ENCODE measurements at places on chromosomes 6 and 20.
A peak's percentile ranks its signal among the peaks of the same experiment; 100 is the strongest.

- DNase-seq: no peak
Observed at GRCh38 chr6:168908887-168909286, 344.8 kb downstream of the THBS2 start.

GRCh38 chr20:5991623-5992441 lies 41.4 kb downstream of the MCM8 start:
- DNase-seq: no peak

DNA sequence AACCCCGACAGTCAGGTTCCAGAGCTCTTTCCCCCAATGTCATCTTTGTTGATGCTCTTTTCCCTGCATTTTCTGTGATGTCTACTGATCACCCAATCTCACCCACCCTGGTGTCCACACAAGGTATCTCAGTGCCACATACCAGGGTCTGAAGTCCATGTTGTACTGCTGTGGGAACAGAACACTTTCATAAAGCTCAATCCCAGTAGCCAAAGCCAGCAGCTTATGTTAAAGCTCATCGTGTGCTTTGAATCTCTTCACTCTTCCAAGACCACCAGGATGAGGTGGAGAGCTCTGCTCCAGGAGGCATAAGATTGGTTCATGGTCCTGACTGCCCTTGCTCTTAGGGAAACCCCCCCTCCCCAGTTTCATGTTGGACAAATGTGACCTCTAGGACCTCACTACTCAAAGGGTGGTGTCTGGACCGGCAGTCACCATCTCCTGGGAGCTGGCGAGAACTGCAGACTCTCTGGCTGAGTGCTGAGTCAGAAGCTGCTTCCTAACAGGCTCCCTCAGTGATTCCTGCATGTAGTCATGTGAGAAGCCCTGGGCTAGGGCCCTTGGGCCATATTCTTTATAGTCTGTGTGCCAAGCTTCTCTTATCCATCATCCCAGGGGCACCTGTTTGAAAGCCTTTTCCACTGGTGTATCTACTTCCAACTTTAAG lies 13.4 kb upstream of the CPNE5 start:
- no peak for DNase-seq

- DNase-seq: no peak
Observed at GRCh38 chr6:88359530-88360202, 193.5 kb upstream of the CNR1 start.

GRCh38 chr20:34016736-34017135 lies 23.0 kb downstream of the RALY start:
- no peak for DNase-seq

- DNase-seq: no peak
Observed at GRCh38 chr6:143750877-143751276, 73.1 kb downstream of the PHACTR2 start.

DNA sequence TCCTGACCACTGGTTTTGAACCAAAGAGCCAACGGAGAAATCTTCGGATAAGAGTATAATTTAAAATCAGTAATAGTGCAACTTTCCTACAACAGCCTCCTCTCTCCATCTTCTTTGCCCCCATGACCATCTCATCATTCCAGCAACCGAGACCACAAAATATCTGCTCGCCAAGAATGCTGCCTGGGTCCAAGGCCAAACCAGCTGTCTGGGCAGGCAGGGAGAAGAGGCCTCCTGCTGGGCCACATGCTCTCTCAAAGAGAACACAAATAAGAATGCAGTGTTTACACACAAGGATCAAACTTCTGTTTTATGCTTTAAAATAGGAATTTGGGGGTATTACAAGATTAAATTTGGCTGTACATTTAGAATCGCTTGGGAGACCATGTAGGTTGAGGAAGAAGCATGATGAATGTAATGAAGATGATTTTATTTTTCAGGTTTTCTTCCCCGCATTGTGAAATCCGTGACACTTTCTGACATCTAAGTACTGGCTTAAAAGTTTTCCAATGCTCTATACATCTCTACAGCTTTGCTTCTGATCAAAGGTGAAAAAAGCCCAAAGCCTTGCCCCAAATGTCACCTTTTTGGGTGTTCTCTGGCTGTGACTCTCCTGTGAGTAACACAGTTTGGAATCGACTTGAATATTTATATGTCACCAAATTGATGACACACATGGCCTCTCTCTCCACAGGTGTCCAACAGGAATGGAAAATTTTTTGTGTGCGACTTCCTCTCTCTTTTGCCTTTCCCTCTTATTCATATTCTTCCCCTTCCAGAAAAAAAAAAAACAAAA lies 79.4 kb upstream of the PROKR2 start:
- DNase-seq: no peak

DNA sequence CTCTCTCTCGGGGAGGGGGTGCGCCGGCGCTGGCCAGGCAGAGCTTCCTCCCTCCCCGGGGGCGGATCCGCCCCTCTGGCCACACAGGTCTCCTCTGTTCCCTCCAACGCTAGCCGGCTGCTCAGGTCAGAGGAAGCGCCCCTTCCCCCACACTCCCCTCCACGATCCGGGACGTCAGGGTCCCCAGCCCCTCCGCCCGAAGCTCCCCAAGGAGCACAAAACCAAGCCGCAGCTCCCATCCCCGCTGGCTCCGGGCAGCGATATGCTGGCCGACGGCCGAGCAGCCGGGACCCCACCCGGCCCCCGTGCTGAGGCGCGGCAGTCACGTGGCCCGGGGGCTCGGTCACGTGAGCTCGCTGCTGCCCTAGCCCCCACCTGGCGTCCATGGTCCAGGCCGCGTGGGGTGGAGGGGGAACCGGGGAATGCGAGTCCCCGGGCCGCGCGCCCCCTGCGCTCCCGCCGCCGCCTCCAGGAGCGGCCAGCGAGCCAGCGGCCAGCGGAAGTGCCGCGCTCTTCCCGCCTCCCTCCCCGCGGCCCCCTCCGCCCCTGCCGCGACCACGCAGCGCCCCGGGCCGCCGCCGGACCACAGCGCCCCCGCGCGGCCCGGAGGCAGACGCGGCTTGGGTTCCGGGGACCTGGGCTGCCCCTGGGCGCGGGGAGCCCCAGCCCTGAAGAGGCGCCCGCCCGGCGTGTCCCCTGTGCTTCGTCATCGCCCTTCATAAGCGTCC lies at the start of gene SLC35B2:
Gene SLC35B2 (minus strand): TSS at position 504 of the 728 bp plus-strand sequence. CDS start 118 bp downstream, at position 386.
- DNase-seq: peak; percentile 90

DNA sequence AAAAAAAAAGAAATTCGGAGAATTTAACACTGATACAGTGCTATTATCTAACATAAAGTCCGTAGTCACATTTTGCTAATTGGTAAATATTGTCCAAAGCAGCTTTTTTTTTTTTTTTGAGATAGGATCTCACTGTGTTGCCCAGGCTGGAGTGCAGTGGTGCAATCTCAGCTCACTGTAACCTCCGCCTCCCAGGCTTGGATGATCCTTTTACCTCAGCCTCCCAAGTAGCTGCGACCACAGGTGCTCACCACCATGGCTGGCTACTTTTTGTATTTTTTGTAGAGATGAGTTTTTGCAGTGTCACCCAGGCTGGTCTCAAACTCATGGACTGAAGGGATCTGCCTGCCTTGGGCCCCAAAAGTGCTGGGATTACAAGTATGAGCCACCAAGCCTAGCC lies 15.9 kb downstream of the MTO1 start:
- no peak for DNase-seq

- DNase-seq: peak; percentile 32
Observed at GRCh38 chr6:89433252-89434149, 549 bp downstream of the ANKRD6 start.

- no peak for DNase-seq
Observed at GRCh38 chr6:122712093-122712447, 67.4 kb upstream of the FABP7 start.

DNA sequence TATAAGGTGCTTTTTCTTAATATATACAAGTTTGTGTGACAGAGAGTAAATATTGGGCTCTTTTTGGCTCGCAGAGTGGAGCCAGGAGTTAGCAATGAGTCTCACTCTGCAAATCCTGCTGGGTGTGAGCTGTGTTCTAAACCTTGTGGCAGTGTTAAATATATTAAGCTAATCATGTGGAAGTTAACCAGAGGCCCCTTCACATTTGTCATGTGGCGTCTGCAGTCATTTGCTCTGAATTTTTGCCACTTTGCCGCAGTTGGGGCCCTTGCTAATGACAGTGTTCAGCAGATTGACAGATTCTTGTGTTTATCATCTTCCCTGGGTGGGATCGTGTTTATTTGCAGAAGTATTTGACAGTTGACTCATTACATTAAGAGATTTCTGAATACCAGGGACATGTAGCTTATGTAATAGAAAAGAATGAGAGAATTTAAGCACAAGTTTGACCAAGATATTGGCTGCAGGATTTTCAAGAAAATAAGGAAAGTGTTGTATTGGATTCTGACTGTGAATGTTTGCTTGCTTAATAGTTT lies 37.9 kb downstream of the SPATA2 start:
- DNase-seq: no peak

DNA sequence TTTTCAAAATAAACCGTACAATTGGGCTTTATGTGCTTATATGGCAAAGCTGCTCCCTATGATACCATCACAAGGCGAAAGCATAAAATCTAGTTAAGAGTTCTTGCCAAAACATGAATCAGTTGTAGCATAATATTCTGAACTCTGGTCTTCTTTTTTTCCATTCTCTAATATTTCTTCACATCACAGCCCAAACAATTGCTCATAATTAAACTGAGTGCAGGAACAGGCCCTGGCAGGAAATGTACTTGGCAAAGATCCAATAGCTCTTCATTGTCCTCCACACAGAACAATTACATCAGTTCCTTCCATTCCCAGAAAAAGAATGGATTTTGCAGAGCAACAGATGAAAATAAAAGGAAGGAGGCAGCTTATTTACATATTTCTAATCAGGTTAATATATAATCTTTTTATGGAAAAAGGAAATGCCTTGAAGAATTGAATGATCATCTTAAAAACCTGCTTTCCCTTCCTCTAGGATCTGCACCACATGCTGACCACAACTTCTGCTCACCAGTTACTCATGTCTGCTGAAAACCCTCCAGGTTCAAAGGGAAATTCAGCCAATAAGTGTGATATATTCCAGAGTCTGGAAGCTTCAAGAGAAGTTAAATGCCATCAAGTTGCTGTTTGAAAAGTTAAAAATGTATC lies 123.3 kb upstream of the COL21A1 start:
- no peak for DNase-seq

DNA sequence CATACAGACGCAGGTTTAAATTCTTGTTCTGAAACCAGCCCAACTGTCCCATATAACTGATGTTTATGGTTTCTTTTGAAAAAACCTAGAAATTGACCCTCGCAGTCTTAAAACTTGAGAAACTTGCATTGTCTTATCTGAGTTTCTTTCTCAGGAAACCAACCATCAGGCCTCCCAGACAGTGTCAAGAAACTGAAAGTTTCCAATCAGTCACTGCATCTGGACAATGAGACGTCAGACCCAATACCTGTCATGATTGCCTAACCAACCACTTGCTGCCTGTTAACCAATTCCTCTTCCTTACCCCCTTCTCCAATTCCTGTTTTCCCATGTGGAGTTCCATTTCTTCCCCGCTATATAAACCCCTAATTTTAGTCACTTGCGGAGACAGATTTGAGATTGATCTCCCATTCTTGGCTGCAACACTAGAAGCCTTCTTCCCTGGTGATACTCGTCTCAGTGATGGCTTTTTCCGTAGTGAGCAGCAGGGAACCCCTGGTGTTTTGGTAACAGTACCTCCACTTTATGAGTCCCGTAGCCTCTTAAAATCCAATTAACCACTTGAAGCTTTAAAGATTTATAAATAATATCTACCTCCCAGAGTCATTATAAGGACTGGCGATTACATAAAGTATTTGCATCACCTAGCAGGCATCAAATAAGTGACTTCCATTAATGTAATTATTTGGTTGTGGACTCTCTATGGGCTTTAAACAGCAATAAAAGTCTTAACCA lies 49.3 kb downstream of the GPR63 start:
- DNase-seq: no peak

DNA sequence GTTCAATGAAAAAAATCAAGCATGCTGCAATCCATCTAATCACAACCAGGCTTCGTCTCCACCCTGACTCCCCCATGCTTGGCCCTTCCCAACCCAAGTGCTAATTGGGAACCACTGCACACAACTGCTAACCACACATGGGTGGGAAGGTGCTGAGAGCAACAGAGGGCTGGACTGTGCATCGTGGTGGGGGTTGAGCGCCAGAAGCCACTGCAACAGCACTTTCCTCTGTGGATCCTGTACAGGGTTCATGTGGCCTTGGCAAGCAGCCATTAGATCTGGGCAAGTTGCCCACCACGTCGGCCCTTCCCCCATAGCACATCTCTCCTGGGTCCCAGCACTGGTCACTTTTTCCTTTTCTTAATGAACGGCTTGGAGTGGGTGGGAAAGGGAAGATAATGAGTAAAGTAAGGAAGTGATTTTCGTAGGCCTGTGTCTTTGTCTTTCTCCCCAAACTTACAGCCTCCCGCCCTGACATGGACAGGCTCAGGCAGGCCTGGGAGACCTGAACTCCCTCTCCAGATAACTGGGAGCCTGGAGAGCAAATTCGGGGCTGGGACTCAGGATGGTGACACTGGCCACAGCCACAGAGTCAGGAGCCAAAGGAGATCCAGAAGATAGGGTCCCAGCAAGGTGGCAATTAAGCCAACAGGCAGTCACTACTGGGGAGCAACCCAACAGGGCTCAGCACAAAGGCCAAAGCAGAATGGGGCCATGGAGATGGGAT lies 34.4 kb upstream of the MRPS10 start:
- DNase-seq: no peak

DNA sequence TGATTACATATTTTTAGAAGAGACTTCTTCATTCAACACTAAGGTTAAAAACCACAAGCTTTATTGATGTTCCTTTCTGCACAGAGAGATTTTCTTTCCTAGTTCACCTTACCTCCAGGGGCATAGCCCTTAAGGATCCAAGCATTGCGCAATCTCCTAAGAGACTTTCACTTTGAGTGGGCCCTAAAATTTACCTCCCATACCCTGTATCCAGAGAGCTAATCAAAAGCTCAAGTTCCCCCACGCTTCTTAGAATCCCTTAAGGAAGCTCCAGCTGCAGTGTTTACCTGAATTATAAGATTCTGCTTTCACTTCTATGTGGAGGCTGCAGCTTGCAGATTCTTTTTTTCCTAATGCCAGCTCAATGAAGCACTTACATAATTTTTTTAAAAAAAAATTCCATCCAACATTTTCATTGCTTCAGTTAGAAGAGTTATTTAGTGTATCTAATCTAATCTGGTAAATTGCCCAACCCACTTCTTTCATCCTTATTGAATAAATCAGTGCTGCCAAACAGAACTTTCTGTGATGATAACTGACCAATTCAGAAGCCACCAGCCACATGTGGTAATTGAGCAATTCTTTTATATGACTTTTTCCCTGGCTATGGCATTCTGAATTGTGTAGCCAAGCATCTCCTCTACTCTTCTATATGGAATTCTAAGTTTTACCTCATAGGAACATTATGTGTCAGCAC lies 24.6 kb upstream of the SPTLC3 start:
- no peak for DNase-seq

Measured in ELF-1 (cell line).